NAMALWA (cell line): ENCODE measurements at places on chromosomes 7 and 10.

GRCh38 chr7:86788948-86789347 lies 145.2 kb downstream of the GRM3 start:
- DNase-seq, result no peak

DNA sequence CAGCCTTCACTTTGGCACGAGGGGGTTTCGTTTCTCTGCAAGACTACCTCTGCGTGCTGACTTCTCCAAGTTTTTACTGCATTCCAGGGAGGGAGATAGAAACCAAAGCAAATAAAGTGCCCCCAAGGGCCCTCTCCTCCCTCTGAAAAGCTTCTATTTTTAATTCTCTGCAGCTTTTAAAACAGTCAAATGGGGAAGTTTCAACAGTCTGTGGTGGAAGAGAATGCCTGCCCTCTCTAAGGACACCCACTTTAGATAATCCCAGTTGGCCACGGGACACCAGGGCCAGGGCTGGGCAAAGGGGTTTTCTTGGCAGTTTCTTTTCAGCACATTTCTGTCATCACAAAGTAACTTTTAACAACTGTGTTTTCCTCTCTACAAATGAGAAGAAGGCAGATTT lies 386.7 kb upstream of the NPVF start:
- no peak for DNase-seq

DNA sequence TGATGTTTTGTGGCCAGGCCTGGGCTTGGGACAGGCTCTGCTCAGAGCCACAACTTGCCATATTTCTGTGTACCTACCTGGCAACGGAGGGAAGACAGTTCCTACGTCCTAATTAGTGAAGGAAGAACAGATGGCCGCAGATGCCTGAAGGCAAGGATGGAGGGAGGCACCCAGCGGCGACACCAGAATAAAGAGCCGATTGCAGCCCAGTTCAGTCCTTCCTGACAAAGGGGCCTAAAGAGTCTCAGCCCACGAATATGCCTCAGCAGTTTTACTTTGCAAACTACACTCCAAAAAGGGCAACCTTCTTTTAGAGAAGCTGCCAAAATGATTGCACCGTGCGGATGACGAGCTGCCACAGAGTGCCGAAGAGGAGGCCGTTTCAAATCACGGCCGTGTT lies 585.8 kb downstream of the GLRX3 start:
- no peak for DNase-seq

- no peak for DNase-seq
Measured at GRCh38 chr10:82692458-82692857, 817.5 kb downstream of the NRG3 start.
